ENCODE measurements at places on chromosomes 4 and X. TPM values are rescaled to one million over a fixed set of nuclear protein-coding genes. Genes with fewer than 3 reads are reported as not detected.

DNA sequence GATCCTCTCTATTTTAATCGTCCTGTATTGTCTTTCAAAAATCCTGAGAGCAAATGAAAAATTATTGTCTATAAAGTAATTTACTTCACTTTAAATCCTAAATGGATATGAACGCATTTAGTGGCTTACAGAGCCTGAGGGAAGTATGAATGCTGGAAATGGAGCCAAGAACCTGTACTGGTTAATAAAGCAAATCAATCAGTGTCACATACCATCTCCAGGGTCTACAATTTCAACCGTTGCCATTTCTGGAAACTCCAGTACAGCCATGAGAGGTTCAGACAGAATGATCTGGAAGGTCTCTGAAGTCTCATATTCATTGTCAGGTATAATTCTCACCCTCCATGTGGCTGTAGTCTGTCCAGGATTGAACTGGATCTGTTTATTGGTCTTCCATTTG lies 76.6 kb downstream of the FREM3 start:
- no peak for DNase-seq

DNA sequence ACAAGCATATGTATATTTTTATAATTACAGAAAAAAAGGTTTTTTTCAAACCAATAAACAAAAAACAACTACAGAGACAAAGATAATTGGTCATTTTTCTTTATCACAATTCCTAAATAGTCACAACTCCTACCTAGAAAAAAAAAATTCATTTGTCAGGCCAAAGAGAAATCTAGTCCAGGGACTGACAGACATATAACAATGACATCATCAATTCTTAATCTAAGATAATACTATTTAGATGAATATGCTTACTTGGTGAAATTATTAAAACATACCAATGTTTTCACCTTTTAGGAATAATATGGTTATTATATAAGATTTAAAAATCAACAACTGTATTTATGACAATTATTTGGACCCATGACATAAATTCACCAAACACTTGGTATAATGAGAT lies 48.4 kb downstream of the CHM start:
- DNase-seq: no peak

- DNase-seq: no peak
Observed at GRCh38 chr4:163071308-163071707, 95.4 kb downstream of the NAF1 start.

DNA sequence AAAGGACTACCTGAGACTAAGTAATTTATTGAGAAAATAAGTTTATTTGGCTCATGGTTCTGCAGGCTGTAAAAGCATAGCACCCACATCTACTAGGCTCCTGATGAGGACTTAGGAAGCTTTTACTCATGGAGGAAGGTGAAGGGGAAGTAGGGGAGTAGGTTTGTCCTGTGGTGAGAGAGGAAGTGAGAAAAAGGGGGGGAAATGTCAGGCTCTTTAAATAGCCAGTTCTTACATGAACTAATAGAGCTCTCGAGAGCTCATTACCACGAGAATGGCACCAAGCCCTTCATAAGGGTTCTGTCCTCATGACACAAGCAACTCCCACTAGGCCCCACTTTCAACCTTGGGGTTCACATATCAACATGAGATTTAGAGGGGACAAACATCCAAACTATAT lies 125.5 kb upstream of the NRK start:
- DNase-seq: no peak

DNA sequence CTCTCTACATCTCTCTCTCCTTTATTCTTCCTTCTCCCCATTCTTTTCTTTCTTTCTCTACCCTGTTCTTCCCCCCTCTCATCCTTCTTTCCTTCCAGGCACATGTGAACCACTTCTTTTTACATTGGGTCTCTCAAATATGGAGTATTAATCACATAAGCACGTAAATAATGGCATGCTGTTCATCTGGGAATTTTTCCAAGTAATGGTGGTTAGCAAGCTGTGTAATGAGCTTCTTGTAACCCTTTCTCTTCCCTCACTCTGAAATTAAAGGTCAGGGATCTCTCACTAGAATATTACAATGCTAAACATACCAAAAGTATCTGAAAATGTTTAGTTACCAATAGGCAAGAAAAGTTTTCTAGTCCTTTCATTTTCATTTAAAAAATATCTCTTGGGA lies 239.9 kb upstream of the TEX13A start:
- DNase-seq: no peak

DNA sequence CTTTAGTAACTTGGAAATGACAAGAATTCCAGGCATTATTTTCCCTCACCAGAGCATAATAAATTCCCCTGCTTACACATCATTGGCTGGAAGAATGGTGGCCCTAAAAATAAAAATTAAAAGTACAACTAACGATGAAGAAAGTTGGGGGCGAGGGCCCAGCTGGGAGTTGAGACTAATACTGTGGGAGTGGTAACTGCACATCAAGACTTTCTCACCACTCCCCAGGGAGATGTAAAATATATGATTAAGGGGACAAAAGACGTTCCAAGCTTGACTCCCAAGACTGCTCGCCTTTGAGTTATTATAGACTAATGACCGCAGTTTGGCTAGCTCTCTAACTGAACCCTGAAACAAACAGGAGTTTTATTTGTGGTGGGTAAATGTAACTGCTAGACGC lies 30.0 kb downstream of the SMIM31 start:
- no peak for DNase-seq

The MAP7D2 gene
- 0.30 TPM for total RNA-seq

The F9 gene
- not detected for total RNA-seq
